ENCODE measurements at places on chromosomes 7 and 10.

DNA sequence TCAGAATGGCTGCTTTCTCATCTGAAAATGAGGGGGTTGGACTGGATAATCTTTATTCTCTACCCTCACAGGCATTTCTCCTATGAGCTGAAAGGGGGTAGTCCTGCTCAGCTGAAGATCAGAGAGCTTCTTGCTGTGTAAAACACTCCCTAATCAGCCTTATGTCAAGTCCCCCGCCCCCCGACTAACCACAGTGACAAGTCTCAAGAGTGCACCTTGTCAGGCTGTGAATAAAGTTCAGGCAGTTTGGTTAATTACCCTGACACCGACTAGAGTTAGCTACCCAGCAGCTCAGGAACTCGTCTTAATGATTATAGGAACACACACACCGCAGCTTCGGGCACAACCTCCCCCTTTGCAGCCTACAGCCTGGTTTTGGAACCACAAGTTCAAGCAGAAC, 513.7 kb downstream of the RPS24 start:
- DNase-seq: no peak

DNA sequence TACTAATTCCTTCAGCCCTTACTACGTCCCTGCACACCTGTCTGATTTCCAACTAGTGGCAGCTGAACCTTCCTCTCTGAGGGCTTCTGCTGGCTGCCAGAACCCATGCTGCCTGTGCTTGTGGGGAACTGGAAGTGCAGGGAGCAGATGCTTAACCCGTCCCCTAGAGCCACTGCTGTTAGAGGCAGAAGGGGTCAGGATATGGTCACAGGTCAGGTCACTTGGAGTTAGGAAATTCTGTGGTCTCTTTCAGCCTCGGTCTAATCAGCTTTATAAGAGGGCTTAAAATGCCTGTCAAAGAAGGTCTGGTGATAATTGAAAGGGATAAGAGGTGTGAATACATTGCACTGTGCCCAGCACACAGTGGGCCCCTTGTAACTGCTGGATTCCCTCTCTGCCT, 82.0 kb downstream of the PLPP4 start:
- DNase-seq: no peak

- no peak for DNase-seq
These were observed 40.4 kb downstream of the C10orf90 start for GRCh38 chr10:126629925-126630624.

GRCh38 chr10:116209781-116210180, 63.2 kb downstream of the GFRA1 start:
- no peak for DNase-seq

DNA sequence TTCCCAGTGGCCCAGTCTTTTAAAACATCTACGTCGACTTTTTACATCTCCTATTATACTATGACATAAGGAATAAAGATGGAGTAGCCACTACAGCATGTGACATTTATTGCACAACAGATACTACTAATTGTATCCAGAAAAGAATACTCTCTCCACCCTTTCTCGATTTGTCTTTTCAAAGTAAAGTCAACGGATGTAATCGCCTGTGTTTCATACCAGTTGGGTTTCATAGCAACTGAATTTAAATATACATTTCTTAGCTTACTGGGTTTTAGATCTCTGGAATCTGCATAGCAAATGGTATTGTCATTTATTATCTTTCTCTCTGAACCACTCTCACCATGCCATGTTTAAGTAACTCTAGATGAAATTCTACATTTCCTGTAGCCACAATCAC, 86.4 kb upstream of the TRIL start:
- no peak for DNase-seq

DNA sequence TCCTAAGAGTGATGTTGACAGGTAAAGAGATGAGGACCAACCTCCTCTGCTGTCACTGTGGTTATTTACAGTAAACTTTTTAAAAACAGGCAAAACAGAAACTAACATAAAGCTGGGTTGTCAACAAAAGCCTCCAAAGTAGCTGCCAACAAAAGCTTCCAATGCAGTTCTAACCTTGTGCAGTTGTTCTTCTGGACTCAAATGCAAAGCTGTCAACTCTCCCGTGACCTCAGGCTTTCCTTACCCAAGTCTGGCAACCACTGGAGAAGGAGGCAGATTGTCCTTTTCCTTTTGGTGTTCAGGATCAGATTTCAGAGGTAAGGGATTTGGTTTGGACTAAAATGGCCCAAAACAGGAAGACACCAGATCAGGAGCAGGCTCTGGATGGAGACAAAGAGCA, 63.1 kb downstream of the DLG5 start:
- no peak for DNase-seq

DNA sequence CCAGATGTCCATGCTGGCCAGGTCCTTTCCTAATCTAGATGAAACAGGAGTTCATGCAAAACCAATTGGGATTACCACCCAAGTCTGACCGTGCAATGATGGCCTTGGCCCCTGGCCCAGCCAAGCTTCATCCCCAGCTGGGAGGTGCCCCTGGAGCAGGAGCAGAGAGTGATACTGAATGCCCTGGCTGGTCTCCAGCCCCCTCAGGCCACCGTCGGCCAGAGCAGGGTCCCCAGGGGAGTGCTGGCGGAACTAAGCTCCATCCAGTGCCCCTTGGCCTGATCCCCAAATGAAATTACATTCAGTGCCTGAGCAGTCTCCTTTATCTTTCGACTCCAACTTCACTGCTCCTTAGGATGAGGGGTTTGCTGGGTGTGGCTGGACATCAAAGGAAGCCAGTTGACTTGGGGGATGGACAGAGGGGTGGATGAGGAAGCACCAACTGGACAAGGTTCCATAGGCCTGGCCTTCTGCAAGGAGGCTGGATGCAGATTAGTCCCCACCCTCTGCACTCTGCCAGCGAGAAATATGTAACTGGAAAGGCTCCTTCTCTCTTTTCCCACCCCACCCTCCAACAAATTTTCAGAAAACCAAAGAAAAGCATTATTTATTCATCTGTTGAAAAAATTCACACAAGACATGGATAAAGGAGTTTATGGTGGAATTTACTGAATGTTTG, 275.5 kb downstream of the PLXNA4 start:
- DNase-seq: no peak

DNA sequence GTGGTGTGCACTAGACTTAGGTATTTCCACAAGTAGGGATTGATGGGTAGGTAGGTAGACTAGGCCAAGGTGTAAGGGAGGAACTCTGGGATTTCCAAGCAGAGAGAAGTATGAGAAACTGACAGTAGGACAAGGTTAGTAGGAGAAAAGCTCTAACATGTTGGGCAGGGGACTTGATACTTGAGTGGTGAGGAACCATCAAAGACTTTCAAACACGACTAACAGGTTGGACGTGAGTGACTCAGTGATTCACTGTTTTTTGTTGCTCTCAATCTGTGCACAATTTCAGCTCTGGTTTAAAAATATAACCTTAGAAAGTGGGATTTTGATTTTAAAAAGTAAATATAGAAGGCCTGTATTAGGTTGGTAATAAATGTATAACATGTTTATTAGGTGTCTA, 44.4 kb downstream of the KLHDC10 start:
- DNase-seq: no peak

GRCh38 chr10:15169555-15170401, 1.3 kb upstream of the NMT2 start:
- DNase-seq: no peak

- no peak for DNase-seq
These were observed 22.0 kb upstream of the OPALIN start for GRCh38 chr10:96380821-96381220.

GRCh38 chr10:47077386-47077785, 166.2 kb downstream of the PTPN20 start:
- no peak for DNase-seq

DNA sequence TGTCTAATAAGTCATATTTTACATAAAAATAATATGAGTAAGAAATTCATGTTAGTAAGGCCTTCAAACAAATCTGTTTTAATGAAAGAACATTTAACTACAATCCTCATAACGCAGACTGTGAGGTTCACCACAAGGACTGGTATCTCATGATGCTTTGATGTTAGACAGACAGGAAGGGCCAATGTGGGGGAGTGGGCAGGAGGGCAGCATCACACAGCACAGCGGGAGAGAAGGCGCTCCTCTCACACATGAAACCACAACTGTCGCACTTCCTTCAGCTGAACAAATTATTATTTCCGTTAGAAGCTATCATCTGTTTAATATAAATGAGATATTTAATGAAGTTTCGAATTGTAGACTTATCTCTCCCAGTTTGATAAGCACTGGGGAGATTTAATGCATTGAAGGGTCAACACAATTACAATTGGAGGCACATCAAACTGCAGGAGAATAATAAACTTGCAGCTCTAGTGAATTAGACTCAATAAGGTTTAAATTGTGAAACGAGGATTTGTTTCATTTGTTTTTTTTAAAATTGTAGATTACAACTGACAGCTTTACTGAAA, 466.1 kb downstream of the PARD3 start:
- DNase-seq: no peak

- peak; percentile 58 for DNase-seq
These were observed 1.1 kb upstream of the GTF2I start for GRCh38 chr7:74656441-74656836.

DNA sequence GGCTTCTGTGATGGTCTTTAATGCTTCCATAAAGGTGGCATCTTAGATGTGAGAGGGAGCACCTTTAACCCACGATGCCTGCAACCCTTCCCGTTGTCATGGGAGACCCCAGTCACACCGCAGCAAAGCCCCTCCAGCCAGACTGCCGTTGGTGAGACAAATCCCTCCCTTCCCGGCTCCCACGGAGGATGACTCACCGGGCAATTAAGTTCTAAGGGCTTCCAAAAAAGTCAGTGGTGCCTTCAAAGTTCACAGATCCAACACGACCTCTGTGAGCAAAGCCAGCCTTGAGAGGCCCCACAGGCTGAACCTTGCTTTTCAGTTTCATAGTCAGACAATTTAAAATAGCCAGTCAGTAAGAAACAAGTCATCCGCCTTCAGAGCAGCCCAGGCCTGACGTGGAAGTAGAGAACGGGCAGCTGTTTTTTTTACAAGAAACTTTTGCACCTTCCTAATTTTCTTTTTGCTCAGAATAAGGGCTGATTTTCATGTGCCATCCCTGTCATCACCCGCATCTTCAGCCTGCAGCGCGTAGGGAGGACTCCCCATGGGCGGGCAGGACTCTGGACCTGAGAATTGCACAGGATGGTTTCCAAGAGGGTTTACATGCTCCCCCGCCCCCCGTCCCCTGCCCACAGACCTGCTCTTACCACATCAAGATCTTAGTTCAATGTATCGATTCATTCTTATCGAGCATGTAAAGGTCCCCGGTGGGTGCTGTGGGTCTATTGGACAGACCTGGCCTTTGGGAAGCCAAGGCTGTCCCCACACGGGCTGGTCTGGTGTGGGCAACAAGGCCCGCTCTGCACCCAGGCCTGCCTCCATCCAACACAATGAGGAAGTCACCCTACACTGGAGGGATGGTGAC, 333.9 kb downstream of the DNAJB6 start:
- no peak for DNase-seq

GRCh38 chr10:6426317-6426716, 153.8 kb downstream of the PRKCQ start:
- no peak for DNase-seq

- no peak for DNase-seq
These were observed 4.0 kb downstream of the INPP5A start for GRCh38 chr10:132541601-132542011.

DNA sequence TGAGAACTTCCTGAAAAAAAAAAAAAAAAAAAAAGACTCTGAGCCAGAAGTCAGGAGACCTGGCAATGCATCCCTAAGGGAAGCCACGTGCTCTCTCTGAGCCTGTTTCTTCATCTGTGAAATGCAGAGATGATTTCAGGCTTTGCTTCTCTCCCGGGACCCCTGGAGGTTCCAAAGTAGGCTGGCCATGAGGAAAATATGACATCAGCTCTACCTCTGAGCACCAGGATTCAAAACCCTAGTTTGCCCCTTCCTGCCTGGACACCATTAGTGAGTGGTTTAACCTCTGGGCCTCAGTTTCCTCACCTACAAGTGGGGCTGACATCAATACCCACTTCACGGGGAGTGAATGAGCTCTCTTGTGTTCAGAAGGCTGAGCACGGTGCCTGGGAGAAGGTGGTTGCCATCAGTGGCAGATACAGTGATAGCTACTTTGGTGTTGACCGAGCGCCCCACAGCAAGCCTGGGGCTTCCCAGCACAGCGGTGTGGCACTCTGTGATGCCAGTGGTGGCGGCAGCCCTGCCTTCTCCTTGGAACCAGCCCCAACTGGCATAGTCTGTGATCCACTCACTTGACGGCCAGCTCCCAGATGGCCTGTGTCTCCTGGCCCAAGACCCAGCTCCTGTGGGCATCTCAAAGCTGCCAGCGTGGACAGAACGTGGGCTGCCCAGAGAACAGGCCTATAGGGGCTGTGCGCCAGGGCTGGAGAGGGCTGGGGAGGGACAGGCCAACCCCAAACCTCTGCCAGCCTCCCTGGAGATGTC, 153.1 kb upstream of the UNC5B start:
- no peak for DNase-seq

- DNase-seq: no peak
These were observed 238.1 kb upstream of the ZWINT start for GRCh38 chr10:56599201-56599600.

- no peak for DNase-seq
These were observed 118.4 kb upstream of the PDLIM1 start for GRCh38 chr10:95408983-95409873.

- DNase-seq: no peak
These were observed 5.1 kb downstream of the ALOX5 start for GRCh38 chr10:45378914-45379726.

DNA sequence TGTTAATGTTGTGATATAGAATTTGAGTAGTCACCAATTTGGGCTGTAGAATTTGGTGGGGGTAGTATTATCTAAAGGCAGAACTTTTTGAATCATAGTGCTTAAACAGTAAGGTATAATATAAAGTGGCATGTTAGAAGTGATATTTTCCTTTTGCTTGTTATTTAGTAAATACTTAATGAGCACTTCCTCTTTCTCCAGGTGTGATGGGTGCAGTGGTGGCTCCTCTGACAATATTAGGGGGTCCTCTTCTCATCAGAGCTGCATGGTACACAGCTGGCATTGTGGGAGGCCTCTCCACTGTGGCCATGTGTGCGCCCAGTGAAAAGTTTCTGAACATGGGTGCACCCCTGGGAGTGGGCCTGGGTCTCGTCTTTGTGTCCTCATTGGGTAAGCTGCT, 10.5 kb downstream of the GHITM start:
- no peak for DNase-seq

DNA sequence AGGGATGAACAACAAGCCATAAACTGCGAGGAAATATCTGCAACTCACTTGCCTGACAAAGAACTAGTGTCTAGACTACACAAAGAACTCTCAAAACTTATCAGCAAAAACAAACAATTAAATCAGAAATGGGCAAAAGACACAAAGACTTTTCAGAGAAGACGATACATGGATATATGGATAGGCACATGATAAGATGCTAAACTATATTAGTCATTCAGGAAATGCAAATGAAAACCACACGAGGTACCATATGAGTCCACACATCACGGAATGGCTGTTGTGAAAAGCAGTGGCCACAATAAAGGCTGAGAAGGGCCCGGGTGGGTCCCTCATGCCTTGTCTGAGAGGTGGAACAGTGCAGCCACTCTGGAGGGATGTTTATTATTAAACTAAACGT, 267.8 kb downstream of the WDR37 start:
- no peak for DNase-seq

GRCh38 chr10:83373671-83374070, 765.6 kb upstream of the GHITM start:
- peak; percentile 12 for DNase-seq
